ENCODE measurements at places on chromosomes 11 and 22. TPM values are rescaled to one million over a fixed set of nuclear protein-coding genes. Genes with fewer than 3 reads are reported as not detected.

The OR51B4 gene
- total RNA-seq, result not detected

DNA sequence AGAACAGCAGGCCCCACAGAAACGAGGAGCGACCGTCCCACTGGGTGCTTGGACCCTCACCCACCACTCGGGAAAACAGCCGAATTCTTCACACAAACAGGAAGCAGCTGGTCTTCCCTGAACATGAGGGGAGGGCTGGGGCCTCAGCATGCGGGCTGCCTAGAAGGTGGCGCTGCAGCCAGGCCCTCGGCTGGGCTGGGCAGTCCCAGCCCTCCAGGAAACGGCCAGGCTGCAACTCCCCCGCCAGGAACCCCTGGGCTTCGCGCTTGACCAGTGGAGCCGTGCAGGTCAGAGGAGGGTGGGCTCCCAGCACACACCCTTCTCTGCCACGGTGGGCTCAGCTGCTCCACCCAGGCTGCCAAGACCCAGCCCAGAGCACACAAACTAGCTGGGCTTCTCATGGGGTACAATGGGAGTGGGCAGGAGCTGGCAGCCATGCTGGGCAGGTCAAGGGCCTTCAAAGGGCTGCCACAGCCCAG lies 29.6 kb downstream of the IGF2 start:
- peak; percentile 67 for DNase-seq

GRCh38 chr11:78041843-78042440 lies 18.9 kb upstream of the KCTD14 start:
- peak; percentile 76 for DNase-seq

- no peak for DNase-seq
These were observed 12.5 kb upstream of the CARD18 start for GRCh38 chr11:105152021-105152512.

Data from tongue (tissue), 3 donors.